ENCODE measurements at places on chromosomes 6 and 20. TPM values are rescaled to one million over a fixed set of nuclear protein-coding genes. Genes with fewer than 3 reads are reported as not detected.

The BICRAL gene
- 6.3 TPM for total RNA-seq

The TCP11 gene
- total RNA-seq, result not detected

The SLC25A27 gene
- total RNA-seq, result 3.3 TPM

The ZNF311 gene
- total RNA-seq, result 0.50 TPM

The HEY2 gene
- total RNA-seq, result under 0.01 TPM

The HLA-DQA1 gene
- total RNA-seq, result not detected

The PAK5 gene
- not detected for total RNA-seq

The BMP6 gene
- total RNA-seq, result 330 TPM

The CTCFL gene
- total RNA-seq, result not detected

The SLC52A3 gene
- not detected for total RNA-seq

The PDYN gene
- total RNA-seq, result not detected

The ADAM33 gene
- total RNA-seq, result 0.16 TPM

The ZDHHC14 gene
- 8.6 TPM for total RNA-seq

The HCK gene
- total RNA-seq, result 0.06 TPM

The GLP1R gene
- total RNA-seq, result not detected

The IPCEF1 gene
- 0.32 TPM for total RNA-seq

The CDH22 gene
- 0.57 TPM for total RNA-seq

The CNKSR3 gene
- total RNA-seq, result 22.3 TPM

The COL21A1 gene
- 0.06 TPM for total RNA-seq

The FAM184A gene
- 0.38 TPM for total RNA-seq

The PTK6 gene
- 0.13 TPM for total RNA-seq

The CGAS gene
- total RNA-seq, result 4.3 TPM

The DHX16 gene
- 45.1 TPM for total RNA-seq

The SEMG1 gene
- total RNA-seq, result not detected

The EYS gene
- not detected for total RNA-seq

The CARMIL1 gene
- 6.8 TPM for total RNA-seq

The PRKN gene
- total RNA-seq, result 0.16 TPM

The ZSCAN16 gene
- total RNA-seq, result 11.0 TPM

The SPATA25 gene
- total RNA-seq, result 0.49 TPM

The CD24 gene
- total RNA-seq, result 0.49 TPM

The TFAP2D gene
- not detected for total RNA-seq
